ENCODE measurements at places on chromosomes 12 and 14.

DNA sequence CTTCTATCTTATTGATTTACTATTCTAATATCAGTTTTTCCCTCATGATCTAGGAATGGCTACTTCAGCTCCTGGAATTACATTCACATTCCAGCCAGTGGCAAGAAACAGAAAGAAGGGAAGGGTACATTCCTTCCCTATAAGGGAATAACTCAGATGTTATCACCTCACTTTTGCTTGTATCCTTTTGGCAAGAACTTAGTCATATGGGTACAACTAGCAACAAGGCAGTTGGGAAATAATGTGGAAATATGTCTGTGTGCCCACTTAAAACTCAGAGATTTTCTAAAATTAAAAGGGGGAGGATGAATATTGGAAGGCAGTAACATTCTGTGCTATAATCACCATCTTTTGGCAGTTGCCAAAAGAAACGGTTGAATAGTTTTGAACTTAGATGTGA lies 85.6 kb downstream of the MSRB3 start:
- no peak for DNase-seq

GRCh38 chr12:125203145-125203765 lies 138.0 kb downstream of the AACS start:
- no peak for DNase-seq

DNA sequence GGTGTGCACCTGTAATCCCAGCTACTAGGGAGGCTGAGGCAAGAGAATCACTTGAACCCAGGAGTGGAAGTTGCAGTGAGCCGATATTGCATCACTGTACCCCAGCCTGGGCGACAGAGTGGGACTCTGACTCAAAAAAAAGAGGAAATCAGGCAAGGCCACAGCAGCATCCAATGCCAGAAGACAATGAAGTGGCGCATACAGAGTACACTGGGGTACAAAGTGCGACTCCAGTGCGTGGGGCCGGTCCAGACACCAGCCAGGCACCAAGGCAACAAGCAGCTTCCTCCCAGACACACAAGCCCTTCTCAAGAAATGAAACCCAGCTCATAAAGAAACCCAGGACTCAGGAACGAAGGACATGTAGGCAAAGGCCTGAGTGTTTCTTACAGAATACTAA lies 28.2 kb downstream of the TTC7B start:
- DNase-seq, result no peak

DNA sequence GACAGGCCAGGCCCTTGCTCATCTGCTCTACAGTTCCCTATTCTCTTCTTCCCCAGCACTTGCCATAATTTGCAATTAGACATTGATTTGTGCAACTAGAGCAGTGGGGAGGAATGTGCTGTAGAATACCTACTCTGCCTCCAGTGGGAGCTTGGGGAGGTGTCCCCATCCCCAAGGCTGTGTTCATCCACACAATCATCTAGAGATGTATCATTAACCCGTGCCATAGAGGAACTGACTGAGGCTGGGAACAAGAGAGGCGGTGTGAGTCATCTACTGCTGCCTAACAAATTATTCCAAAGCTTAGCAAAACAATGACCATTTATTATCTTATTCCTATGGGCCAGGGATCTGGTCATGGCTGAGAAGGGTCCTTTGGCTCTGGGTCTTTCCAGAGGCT lies 5.1 kb upstream of the OTUB2 start:
- no peak for DNase-seq

DNA sequence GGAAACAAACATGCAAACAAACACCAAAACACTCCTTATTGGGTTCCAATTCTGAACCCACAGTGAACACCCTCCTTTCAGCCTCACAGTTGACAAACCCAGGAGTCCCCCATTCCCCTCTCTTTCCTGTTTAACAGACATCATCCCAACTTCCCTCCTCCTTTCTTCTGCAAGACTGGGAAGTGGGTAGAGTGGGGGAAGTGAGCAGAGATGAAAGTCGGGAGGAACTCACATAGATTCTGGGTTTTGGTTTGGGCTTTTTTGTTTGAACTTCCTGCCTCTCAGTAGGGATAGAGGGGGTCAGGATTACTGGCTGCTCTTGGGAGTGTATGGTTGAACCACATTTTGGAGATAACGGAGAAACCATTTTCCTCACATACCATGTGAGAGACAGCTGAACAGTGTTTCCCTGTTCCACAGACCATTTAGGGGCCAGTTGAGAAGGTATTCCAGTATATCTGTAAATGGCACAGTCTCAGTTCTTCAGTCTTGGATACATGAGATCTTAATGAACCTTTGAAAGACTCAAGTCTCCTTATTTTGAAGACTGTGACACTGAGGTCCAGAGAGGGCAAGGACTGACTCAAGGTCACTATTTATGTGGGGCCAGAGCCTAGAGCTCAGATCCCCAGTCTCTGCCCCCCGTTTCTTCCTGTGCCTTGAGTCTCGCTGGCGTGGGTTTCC lies 3.9 kb upstream of the GPR84 start:
- DNase-seq, result no peak

- DNase-seq, result no peak
Measured at GRCh38 chr12:103547376-103547775, 39.7 kb upstream of the STAB2 start.

- DNase-seq, result no peak
Measured at GRCh38 chr14:73180385-73180805, 44.1 kb downstream of the PSEN1 start.

GRCh38 chr12:28568118-28568517 lies 377.9 kb downstream of the CCDC91 start:
- DNase-seq, result no peak

DNA sequence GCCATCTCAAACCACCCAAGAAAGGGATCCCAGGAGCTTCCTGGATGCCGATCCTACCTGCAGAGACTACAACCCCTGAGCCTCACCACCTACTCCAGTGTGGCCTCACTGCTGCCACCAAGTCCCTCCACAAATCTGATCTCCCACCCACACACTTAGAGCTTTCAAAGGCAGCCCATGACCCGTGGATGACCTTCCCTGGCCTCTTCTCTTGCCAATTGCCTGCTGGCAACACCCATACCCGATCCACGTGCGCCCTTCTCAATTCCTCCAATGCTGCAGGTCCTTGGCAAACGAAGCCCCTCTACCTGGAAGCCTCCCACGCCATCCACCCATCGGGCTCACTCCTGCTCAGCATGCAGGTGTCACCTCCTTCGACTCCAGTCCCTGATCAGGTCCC lies 30.7 kb downstream of the HVCN1 start:
- DNase-seq, result no peak

- DNase-seq, result no peak
Measured at GRCh38 chr12:89481213-89481914, 43.2 kb downstream of the GALNT4 start.

DNA sequence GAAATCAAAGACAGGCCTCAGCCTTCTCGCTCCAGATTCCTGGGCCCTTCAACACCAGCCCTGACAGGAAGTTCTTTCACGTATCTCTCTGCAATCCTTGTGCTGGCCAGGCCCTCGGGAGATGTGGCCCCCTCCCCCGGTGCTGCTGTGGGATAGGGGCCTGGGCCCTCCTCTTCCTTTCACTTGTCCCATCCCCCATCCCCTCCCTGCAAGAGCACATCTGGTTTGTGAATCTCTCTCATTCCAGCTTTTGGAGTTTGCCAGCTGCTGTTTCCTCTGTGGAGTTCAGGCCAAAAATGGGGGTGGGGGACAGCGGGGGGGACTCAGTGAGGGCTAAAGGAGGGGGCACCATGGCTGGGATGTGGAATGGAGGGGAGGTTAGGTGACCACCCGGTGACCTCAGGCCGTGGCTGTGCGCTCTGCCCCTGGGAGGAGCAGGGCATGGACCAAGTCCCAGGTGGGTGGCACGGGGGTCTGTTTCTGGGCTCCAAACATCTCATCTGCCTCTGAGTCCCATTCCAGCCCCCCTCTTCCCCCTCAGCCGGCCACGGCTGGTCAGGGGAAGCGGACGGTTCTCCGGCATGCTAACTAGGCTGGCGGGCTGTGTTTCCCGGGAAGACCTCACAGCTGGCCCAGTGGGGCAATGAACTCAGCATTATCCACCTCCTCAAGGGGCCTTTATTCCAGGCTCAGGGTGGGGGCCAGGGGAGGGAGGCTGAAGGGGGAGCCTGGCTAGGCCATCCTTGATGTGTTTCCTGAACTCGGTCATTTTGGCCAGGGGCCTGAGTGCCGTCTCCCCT lies 7.4 kb downstream of the LRP1 start:
- DNase-seq, result no peak

GRCh38 chr12:104667139-104667538 lies 210.4 kb downstream of the CHST11 start:
- DNase-seq, result no peak

DNA sequence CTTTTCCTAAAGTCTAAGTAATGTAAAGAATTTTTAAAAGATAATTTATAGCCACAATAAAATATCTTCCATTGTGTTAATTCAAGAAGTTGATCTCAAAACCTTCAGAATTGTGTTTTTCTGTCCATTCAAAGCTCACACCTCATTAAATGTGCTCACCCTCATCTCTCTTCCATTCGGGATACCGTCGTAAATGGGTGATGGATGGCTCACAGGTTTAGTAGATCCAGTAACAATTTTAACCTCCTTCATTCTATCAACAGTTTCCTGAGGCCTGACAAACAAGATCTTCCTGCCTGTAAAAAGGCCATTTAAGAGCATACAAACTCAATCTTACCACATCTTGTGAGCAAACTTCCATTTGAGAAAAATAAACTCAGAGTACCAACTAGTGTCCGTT lies 9.4 kb upstream of the FLRT2 start:
- no peak for DNase-seq

- DNase-seq, result no peak
Measured at GRCh38 chr12:104410326-104410725, 46.4 kb upstream of the CHST11 start.

DNA sequence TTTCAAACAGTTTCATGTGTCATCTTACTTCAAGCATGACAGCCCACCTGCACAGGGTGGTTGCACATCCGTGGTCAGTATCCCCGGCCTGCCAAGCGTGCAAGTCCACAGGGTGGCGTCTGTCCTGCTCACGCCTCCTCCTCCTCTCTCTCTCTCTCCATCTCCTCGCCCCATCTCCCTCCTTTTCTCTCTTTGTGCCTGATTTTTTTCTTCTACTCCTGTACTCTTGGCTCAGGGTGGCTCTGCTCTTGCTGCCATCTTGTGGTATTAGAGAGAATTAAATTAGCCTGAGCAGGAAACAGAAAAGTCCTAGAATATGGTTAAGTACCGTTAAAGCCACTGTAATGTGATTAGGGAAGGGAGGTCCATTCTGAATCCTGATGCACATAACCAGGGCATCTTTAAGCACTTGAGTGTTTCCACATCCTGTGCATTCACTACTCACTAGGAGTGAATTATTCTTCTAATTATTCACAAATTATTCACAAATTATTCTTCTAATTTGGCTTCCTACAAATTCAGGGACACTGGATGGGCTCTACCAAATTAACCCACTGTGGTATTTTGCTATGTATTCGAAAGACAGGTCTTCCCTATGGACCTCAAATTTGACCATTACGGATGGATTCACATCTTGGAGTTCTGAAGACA lies 25.5 kb upstream of the DTX1 start:
- no peak for DNase-seq

- DNase-seq, result no peak
Measured at GRCh38 chr14:77022236-77022852, 6.2 kb downstream of the IRF2BPL start.

- no peak for DNase-seq
Measured at GRCh38 chr12:99911081-99911480, 73.7 kb downstream of the ANKS1B start.

GRCh38 chr12:47400266-47400665 lies 305.6 kb downstream of the RPAP3 start:
- no peak for DNase-seq

DNA sequence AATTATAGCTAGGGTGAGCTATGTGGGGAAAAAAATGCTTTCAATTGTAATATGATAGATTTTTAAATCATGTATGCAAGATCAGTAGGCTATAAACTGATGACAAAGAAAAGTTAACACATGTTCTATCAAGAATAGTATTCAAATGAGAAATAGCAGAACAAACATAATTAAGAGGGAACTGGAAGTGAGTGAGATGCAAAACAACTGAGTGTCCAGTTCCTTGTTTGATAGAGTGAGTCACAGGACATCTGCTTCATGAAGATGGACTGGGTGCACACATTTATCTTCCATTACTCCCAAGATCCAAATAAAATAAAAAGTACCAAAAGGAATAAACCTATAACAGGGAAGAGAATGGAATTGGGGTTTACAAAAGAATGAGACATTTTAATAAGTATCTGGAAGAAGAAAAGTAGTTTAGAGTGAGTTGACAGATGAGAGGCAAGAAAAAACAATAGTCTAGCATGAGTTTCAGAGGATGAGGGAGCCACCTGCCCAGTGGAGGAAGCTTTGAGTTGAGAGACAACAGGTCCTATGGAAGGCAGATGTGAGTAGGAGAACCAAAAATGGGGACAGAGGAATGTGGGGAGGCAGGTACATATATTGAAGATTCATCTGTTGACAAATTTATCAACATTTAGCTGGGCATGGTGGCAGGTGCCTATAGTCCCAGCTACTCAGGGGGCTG lies 178.1 kb upstream of the ARHGAP5 start:
- DNase-seq, result no peak

GRCh38 chr12:26713885-26714383 lies 119.1 kb downstream of the ITPR2 start:
- no peak for DNase-seq

DNA sequence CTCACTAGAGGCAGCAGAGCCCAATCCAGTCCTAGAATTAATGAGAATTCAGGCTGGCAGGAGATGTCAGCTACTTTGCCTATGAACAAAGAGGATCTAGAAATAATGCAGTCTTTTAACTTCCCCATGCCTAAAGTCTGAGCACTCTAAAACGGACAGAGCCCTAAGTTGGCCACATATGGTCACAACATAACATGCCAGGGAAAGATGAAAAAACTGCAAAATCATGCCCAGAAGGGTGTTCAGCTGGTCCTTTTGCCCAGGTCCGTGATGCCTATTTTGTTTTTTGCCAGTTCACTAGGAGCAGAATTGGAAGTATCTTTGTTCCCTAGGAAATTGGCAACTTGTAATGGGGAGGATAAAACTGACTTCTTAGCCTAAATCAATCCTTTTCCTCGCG lies 20.3 kb upstream of the LMNTD1 start:
- no peak for DNase-seq

DNA sequence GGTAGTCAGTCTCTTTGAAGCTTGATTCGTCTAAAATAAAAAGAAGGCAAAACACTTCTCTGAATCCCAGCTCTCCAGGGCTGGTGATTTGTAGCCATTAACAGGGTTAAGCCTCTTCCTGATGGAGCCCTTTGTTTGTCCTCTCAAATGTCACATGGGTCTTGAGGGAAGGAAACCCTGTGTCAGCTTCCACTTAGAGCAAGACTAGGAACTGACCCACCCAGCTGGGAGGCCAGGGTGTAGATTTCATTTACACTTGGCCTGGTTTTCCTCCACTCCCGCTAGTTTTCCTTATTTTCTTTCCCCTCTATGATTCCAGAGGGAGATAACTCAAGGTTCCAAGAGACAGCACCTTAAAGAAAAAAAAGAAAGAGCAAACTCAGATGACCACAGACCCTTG lies 230.5 kb upstream of the EGLN3 start:
- DNase-seq, result no peak

Measured in stimulated activated CD4-positive, alpha-beta T cell treated with anti-CD3 and anti-CD28 coated beads, Interleukin-4, amount 100 ng/mL, for 48 hours (primary cell).